ENCODE measurements at places on chromosomes 13 and 19.

DNA sequence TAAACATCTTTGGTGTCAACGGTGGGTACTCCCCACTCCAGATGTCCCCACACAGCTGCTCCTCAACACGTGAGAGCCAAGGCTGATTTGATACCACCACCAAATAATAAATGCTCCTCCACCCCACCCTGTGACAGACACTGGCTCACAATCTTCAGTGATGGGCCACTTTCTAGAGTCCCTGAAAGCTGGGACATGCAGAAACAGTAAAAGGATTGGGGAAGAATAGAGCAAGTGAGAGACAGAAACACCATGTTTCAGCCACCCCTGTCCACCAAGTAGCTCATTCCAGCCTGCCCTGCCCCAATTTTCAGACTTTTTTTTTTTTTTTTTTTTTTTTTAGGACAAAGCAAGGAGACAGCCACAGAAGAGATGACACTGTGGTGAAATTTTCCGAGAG lies 1.6 kb downstream of the SLC46A3 start:
- no peak for DNase-seq

DNA sequence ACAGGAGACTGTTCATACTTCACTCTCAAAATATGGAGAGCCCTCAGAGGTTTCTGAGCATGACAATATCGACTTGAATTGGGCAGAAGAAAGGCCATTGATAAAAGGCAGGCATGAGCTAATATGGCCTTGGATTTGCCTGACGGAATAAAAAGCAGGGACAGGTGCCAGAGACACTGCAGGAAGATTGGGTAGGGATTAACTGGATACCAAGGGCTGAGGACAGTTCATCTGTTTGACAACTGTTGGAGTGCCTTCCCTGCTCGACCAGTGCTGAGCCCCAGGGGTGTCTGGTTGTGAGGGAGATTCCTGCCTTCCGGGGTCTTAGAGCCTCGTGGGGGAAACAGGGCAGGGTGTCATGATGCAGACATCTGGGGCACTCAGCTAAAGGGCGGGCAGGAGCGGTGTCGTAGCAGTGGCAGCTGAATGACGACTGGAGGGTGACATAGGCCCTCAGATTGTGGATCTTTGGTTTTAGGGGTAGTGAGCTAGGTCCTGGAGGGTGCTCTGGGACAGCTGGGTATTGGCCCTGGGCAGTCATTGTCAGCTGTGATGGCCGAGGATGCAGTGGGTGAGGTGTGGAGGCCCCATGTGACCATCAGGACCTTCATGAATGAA lies 12.3 kb downstream of the GATAD2A start:
- no peak for DNase-seq

DNA sequence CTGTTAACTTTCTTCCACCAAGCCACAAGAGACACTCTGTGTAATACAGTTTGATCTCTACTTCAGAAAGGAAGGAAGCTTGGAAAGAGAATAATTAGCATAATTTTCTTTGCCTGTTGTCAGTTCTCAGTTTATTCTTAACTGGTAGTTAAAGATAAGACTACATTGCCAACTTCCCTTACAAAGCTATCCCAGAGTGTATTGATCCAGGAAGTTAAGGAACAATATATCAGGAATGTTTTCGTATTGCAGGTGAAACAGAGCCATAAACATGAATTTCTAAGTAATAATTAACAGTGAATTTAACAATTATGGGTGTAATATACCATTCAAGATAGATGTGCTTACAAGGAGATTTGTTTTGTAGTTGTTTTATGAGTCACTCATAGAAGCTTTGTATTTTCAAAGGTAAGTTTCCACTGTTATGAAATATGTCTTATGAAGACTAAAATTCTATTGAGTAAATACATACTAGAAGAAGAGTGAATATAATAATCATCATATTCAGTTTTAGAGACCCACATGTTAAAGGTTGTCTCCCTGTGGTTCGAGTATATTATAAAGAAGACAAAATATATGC lies 88.4 kb upstream of the KLF5 start:
- no peak for DNase-seq

- no peak for DNase-seq
Measured at GRCh38 chr19:18218159-18218558, 8.1 kb downstream of the PDE4C start.

GRCh38 chr19:35718345-35719041 lies 690 bp downstream of the KMT2B start:
- DNase-seq: no peak

- DNase-seq: no peak
Measured at GRCh38 chr19:982567-983170, 1.5 kb upstream of the WDR18 start.

GRCh38 chr13:100139817-100140216 lies 50.9 kb downstream of the PCCA start:
- DNase-seq: no peak

DNA sequence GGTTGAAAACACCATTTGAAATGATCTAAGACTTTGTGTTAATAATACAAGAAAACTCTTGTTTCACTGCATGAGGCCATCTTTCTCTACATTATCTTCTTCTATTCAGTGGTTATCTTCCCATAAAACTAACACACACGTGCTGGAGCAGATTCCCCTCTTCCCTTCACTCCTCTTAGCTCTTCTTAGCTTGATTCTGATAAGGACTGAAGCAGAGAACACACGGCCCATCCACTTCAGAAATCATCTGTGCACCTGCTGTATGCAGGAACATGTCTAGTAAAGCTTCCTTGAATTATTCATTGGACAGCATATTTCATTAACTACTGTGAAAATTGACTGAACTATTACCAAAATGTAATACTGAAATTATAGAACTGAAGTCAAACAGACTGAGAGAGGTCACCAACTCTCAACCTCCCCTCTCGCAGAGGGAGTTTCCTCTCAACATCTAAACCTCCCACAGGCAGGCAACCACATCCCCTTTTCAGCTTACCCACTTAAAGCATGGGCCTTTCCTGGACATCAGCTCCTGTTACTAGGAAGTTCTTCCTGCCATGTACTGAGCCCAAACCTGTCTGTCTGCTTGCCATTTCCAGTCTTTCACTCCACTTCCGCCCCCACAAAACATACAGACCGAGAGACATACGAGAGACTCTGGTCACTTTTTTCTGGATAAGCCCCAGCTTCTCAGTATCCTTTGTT lies 113.9 kb downstream of the CRYL1 start:
- DNase-seq: no peak

DNA sequence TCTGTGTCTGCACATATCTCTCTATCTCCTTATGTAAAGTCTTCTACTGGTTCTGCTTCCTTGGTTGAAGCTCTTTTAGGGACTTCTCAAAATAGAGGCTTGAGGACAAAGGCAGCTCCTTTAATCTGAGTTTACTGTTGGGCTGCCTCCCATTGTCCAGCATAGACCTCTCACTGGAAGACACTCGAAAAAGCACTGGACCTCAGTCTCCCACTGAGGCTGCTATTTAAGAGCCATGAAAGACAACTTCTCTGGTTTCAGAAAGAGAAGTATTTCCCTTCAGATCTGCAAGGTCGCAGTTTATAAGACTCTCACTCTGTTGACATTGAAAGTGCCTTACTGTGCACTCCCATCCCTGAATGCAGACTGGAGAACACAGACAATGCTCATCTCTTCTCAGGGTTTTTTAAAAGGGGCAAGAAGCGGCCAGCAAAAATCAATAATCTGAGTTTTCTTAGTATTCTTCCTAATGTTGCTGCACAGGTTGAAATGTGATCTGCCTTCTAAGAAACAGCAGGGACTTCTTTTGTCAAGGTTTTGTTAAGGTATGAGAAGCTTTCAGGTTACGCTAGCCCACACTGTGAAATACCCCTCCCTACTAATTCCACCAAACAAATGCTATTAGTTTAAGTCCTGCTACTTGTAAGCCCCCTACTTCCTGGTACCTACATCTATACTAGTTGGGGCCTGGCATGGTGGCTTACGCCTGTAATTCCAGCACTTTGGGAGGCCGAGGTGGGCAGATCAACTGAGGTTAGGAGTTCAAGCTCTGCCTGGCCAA lies 450.0 kb upstream of the SLC10A2 start:
- no peak for DNase-seq

DNA sequence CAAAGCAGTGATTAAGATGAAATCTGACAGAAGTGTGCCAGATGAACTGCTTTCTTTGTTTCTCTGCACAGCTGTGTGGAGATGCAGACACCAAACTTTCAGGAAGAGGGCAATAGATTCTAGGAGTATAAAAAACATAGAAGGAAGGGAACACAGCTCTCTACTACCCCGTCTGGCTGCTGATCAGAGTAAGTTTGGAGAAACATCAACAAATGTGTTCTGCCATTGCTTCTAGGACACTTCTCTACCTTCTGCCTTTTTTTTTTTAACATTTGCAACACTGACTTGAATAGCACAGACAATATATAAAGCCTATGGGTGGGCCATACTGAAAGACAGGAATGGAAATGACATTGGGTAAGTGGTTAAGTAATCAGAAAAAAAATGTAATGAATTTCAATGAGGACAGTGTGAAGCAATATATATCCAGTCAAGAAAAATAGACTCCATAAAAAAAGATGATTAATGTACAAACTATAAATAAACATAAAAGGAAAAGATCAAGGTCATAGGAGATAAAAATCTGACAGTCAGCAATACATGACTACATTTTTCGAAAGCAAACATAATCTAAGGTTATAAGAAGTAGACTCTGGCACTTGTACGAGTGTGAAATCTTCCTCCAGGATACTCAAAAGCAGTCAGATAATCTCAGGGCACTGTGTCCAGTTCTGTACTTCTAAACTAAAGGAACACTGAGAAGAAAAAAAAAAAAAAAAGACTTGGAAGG lies 21.4 kb downstream of the NUFIP1 start:
- no peak for DNase-seq

- no peak for DNase-seq
Measured at GRCh38 chr13:33917190-33917589, 99.2 kb downstream of the RFC3 start.

Data from vagina (tissue), 2 donors.